AG08395 (cell line): ENCODE measurements at places on chromosomes 2 and 18.

GRCh38 chr18:58762781-58763171 lies 91.5 kb downstream of the MALT1 start:
- no peak for DNase-seq

- no peak for DNase-seq
Observed at GRCh38 chr2:37706334-37707183, 35.1 kb upstream of the CDC42EP3 start.

- peak; percentile 22 for DNase-seq
Observed at GRCh38 chr2:113309655-113310387, 31.1 kb upstream of the PAX8 start.

DNA sequence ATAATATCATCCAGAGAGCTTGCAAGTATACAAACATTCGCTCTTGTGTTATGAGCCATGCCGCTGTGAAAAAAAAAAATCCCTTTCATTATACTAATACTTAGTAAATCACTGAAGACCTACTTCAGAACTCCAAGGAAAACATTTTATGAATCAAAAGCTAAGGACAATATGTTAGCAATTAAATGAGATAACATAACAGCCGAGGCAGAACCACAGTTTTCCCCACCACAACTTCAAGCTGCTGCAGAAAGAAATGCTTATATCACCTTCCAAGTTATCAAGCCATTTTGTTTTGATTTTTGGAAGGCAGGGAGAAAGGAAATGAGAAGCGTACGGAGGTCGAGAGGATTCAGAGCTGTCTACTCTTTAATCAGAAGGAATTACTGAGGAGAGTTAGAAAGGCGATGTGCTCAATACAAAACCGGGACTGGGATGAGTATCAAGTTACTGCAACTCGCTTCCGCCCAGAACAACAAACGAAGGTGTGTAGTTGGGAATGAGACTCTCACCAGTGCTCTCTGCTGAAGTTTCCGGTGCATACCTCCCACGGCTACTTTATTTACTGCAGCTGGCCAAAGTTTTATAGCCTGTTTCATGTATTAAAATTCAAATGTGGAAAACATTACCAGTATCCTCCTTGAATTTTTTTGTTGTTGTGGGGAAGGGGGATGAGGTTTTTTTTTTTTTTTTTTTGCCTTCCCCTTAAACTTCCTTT lies 292.2 kb upstream of the CCDC68 start:
- no peak for DNase-seq
